Sciatic nerve (tissue), 2 donors: ENCODE measurements at places on chromosomes 6 and 20. TPM values are rescaled to one million over a fixed set of nuclear protein-coding genes. Genes with fewer than 3 reads are reported as not detected.
A peak's percentile ranks its signal among the peaks of the same experiment; 100 is the strongest.

- no peak for DNase-seq
Measured at GRCh38 chr6:26383624-26384417, 913 bp downstream of the BTN2A2 start.

- no peak for DNase-seq
Measured at GRCh38 chr6:89716532-89716931, 78.0 kb upstream of the LYRM2 start.

Gene RIPPLY2
- 0.80 TPM for total RNA-seq

DNA sequence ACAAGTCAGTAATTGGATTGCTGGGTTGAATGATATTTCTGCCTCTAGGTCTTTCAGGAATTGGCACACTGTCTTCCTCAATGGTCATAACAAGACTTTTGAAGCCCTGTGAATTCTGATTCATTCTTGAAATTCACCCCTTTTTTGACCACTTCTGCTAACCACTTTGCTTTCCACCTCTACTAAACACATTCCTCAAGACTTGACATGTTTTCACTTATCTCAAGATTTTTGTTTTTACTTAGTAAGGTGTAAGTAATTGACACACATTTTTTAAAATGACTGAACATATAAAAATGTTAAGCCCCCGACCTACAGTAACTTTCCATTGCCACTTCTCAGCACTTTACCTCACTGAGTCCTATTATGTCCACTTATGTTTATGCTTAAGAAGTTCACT lies 239.1 kb downstream of the GRM1 start:
- no peak for DNase-seq

- DNase-seq = no peak
Measured at GRCh38 chr20:34689486-34689885, 12.6 kb upstream of the PIGU start.

DNA sequence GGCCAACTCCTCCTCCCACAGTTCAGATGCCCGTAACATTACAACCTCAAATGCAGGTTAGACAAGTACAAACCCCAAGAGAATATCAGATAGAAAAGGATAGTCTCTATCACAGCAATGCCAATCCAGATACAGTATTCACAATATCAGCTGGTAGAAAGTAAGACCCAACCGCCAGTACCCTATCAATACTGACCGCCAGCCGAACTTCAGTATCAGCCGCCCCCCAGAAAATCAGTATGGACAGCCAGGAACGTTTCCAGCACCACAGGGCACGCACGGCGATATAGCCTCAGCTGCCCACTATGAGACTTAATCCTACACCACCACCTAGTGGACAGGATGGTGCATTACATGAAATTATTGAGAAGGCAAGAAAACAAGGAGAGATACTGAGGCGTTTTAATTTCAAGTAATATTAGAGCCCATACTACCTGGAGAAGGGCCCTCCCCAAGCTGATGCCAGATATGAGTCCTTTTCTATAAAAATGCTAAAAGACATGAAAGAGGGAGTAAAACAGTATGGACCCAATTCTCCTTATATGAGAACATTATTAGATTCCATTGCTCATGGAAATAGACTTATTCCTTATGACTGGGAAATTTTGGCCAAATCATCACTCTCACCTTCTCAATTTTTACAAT lies 17.6 kb upstream of the EIF2S2 start:
- no peak for DNase-seq

GRCh38 chr20:6709910-6710595 lies 57.4 kb upstream of the BMP2 start:
- no peak for DNase-seq

Gene ARHGAP40
- total RNA-seq = not detected

Gene COX7A2
- 223 TPM for total RNA-seq

- DNase-seq = no peak
Measured at GRCh38 chr6:113048741-113049140, 701.6 kb downstream of the RFPL4B start.

- DNase-seq = no peak
Measured at GRCh38 chr6:29589423-29590048, 4.6 kb downstream of the OR2H2 start.

DNA sequence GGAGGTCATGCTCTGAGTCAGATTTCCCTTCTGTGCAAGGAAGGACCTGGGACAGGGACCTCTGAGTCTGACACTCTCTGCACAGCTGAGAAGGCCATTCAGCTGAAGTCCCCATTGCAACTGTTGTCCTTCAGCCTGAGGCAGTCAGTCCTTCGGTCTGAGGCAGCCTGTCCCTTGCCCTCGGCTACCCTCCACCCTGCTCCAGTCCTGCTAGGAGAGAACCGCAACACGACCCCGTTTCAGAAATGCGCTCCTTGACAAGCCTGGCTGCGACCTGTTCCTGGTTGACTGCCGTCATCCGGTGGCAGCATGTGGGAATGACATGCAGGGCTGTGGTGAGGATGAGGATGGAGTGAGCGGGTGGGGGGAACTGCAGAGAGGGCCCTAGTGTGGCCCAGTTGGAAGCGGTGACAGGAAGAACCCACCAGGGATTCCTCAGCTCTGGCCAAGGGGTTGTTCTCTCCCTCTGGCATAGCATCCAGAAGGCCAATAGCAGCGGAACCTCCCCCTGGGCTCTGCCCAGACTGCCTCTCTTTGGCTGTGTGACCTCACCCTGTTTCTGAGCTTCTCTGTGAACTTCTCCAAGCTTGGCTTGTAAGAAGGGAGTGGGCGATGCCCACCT lies 40.3 kb upstream of the ANGPT4 start:
- peak; percentile 80 for DNase-seq

Gene RNF5
- total RNA-seq = 63.8 TPM

GRCh38 chr6:15620611-15621010 lies 42.2 kb downstream of the DTNBP1 start:
- no peak for DNase-seq

- no peak for DNase-seq
Measured at GRCh38 chr6:155779456-155779855, 323.8 kb upstream of the NOX3 start.

Gene GNAS
- 617 TPM for total RNA-seq

DNA sequence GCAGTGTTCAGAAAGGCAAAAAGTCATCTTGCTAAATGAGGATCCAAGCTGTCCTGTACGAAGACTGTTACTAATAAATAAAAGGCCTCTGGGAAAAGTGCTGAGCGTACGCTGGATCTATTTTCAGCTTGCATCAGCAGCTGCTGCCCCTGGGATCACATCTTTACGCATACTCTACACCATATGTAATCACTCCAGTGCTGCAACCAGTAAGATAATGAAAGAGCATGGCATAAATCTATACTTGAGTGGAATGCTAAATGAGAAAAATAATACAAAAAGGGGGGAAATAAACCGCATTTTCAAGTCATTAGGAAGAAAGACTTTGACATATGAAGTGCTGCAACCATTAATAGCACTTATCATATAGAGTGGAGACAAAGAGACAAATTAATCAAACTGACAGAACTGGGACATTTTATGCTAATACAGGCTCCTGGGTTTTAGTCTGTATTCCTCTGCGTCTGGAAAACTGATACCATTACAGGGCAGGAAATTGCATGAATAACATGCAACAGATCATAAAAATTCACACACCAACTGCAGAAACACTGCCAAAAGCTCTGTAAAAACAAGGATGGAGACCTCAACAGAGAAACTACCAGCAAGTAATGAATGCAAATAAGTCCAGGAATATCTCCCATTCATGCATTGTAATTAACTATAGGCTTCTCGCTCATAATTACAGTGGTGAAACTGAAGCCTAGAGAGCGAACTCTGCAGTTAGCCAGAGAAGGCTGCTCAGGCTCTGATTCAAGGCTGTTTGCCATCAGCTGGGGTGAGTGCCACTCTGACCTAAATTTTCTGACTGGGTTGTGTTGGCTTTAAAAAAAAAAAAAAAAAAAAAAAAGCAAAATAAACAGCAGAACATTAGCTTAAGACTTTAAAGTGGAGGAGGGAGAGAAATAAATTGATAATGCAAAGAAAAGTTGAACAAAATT lies 83.8 kb downstream of the GJA10 start:
- no peak for DNase-seq

DNA sequence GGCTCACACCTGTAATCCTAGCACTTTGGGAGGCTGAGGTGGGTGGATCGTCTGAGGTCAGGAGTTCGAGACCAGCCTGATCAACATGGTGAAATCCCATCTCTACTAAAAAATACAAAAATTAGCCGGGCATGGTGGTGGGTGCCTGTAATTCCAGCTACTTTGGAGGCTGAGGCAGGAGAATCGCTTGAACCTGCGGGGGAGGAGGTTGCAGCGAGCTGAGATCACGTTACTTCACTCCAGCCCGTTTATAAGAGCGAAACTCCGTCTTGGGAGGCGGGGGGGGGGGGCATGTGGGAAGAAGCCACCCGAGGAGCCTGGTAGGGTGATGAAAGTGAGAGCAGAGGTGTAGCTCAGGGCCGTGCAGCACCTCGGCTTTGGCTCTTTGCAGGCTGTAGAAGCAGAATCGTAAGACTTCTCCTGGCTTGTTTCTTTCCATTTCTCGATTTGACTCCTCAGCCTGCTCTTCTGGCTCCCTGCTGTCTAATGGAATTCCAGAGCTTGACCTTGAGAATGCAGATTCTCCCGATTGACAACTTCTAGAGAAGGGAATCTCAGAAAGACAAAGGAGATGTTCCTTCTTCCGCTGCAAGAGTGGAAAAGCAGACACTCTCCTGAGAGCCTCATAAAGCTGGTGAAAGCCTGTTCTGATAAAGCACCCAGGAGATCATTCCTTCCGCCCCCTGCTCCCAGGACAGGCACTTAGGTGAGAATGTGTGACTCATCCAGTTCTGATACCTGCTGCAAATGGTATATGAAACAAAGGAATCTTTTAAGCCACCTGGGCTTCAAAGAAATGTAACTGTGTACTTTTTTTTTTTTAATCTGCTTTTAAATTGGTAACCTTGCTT lies 26.0 kb upstream of the PPP1R16B start:
- DNase-seq = no peak

DNA sequence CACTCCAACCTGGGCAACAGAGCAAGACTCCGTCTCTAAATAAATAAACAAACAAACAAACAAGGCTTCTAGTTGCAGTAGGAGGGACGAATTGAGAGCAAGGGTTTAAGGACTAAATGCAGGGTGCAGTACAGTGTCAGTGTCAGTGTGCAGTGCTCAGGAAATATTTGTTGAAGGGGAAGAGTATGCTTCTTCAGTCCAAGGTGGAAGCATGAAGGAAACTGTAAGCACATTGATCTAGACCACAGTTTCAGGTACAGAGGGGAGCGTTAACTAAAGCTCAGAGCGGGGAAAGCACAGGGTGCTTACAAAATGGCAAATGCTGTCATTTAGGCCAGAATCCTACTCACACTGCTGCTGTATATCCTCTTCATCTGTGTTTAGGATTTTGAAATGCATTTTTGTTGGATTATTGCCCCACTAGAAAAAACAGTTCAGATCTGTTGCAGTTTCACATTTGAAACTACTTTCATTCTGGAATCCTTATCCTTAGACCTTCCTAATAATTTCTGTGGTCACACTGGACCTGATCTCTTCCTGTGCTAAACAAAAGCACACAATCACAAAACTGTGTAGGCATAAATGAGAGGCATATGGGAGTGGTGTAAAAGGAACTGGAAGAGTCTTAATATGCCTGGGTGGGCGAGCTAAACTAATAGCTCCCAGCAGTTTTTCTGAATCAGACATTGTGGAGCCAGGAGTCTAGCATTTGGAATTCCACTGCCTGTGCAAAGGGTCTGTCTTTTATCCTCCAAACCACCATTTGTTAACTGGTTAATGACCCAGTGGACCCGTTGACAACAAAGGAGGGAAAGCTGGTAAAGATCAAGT lies 41.4 kb downstream of the CBFA2T2 start:
- no peak for DNase-seq

GRCh38 chr6:53556986-53557715 lies 12.2 kb upstream of the GCLC start:
- DNase-seq = no peak

DNA sequence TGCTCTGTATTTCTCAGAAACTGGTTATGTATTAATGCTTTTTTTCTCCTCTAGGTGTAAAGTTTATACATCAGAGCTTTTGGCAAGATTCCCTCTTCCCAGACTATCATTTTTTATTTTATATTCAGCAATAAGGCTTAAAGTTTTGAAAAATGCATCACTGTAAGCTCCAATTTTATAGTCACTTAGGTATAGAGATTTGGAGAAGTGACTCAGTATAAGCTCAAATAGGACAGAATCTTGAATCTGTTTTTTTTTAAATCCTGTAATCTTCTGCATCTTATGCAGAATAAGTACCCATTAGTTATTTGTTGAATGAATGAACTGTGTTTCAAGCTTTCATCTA lies 1.0 kb downstream of the NCOA7 start:
- no peak for DNase-seq

Gene MMS22L
- total RNA-seq = 8.8 TPM

DNA sequence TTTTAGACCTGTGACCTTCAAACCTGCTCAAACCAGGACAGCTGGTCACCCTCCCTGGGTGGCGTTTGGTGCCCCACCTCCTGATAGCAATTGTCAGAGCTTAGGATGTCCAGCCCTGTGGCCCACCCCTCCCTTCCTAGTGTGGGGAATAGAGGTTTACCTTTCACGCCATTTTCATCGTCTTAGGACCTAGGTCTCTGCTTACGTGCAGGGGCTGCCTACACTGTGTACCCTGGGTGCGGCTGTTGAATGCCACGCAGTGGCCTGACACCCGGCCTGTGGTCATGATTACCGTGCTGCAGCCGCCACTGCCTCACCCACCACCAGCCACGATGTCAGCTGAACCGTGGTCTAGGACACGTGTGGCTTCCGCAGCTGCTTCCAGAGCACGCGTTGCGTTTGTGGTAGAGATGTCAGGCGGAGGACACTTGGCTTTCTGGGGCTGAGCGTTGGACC lies 157.3 kb downstream of the DTNBP1 start:
- DNase-seq = peak; percentile 63

- DNase-seq = peak; percentile 91
Measured at GRCh38 chr6:32933661-32934085, 7.2 kb downstream of the HLA-DMB start.

Gene PRPH2
- total RNA-seq = 2.4 TPM

DNA sequence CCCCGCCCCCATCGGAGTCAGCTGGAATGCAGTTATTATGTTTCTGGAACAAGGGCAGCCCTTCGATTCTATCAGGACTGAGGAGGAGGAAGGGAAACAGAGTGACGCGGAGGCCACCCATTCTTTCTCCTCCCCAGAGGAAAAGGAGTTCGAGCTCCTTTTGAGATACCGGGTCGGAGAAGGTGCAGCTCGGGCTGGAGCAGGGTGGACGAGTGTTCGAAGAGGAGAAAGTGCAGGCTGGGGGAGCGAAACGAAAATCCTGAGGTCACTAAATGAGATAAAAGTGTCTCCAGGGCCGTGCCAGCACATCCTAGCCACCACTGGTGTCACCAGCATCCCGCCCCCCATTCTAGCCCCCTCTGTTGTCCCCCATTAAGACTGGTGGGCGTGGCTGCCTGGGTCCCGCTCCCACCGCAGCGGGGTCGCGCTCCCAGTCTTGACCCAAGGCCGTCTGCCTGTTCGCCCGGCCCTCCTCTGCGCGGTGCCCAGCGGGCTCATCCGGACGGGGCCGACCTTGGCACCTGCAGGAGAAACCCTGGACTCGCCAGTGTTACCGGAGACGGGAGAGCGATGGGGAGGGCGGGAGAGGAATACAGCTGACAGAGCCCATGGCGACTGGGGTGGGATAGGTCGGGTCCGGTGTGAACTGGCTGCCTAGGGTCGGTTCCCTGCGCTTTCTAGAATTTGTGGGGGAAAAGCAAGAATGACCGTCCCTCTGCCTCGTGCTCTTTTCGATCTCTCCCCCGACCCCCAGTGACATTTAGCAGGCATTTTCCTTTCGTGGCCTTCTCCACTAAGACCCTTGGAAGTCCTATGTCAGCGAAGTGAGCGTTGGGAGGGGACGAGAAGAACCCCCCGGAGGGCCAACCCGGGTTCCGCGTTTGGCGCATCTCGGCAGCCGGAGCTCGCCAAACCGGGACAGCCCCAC lies 16.2 kb downstream of the FOXA2 start:
- no peak for DNase-seq

GRCh38 chr20:21920211-21920610 lies 214.7 kb downstream of the PAX1 start:
- DNase-seq = no peak

Gene OR2H2
- total RNA-seq = not detected
